ENCODE measurements at places on chromosomes 7 and 10.
A peak's percentile ranks its signal among the peaks of the same experiment; 100 is the strongest.

- DNase-seq: no peak
These were observed 86.0 kb downstream of the SPDYE5 start for GRCh38 chr7:75578081-75578480.

DNA sequence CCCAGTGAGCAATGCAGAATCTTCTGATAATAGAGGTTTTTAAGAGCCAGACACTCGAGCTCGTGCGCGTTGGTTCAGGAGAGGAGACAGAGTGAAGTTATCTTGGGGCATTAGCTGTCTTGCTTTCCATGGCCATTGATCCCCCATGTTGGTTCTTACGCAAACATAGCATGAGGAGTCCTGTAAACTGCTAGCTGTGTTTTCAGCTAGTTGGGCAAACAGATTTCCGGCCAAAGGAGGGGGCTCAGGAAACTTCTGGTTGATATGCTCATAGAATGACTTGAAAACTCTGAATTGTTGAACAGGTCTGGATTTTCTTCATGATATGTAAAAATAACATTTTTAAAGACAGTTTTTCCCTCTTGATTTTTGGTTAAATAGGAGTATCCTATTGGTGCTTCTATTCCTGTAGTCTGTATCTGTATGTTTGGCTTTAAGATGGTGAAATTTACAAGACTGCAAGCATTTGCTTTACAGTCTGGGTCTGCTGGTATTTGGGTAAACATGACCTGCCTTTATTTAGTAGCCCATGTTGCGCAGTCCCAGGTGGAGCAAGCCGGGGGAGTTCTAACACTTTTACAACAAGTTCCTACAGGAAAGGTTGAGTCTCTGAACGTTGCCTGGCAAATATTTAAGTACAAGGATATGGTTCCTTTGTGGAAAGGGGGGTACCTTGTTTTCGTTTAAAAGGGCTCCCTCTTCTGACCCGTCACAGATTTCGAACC, 218.4 kb upstream of the KCND2 start:
- no peak for DNase-seq

DNA sequence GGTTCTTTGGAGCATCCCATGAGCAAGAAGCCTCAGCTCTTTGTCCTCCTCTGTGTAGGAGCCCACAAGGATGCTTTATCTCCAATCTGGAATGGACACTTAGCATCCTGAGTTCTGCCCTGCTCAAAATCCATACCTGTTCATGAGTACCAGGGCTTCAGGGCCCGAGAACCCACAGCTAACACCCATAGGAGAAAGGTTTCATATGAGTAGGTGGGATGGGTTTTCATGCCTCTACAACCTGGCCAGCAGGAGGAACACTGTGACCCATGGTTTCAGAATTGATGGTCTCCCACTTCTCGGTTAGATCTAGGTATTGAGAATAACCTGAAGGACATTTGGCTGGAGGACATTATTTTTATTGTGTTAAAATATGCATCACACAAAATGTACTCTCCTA, 57.8 kb downstream of the TBXAS1 start:
- no peak for DNase-seq

DNA sequence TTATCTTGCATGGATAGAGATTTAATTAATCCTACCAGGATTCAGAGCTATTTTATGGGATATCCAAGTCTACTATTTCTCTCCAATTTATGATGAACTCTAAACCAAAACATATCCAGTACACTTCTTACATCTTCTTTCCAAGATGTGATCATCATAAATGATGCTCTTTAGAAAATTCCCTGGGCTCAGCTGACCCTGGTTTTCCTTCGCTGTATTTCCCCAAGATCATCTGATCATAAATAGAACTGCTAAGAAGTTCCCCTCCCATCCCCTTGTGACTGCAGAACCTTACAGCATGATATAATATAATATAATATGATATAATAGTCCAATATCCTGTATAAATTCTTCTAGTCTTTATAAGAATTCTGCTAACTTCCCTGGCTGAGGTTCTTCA, 114.6 kb upstream of the LYZL2 start:
- DNase-seq: no peak

GRCh38 chr10:3784510-3785250, at the start of gene KLF6:
TSS of gene KLF6 (minus strand) at chr10:3785209. CDS start at chr10:3785014, 195 bp downstream.
- peak; percentile 80 for DNase-seq

DNA sequence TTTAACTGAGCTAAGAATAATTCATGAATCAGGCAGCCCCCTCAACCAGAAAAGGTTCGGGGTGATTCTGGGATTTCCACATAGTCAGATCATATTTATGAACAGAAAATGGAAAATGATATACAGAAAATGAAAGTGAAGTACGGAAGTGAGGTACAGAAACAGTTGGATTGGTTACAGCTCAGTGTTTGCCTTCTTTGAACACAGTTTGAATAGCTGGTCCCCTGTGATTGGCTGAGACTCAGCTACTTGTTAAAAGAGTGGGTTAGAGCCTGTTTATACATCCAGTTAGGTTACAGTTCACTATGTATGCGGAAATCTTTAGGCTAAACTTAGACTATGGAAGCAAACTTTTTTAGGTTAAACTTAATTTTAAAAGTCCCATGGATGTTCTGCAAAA, 511.7 kb downstream of the PLXDC2 start:
- DNase-seq: no peak

- no peak for DNase-seq
These were observed 57.8 kb downstream of the NPTX2 start for GRCh38 chr7:98674881-98675280.

DNA sequence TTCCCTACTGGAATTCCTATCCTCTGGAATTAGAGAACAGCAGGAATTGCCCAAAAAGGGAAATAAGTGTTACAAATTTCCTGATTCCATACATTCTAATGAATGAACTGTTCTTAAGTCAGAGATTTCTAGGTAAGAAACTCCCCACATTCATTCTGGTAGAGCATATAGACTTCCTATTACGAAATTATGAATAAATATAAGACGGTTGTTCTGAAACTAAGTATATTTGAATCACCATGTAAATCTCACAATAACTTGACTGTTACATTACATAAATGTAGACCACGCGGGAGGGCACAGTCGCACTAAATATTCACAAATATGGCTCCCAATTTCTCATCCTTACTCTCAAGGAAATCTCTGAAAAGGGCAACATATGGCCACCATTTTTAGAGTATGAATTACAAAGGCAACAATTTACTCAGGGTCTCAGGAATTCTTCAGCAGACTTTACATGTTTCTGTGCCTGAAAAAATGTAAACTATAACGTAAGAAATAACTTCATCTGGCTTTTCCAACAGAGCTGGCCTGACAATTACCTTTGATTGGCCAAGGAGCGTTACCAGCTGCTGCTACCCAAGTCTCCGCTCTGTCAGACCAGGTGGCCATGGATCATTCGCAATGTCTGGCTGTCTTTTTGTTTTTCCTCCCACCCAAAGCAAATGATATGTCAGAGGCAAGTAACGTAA, 115.8 kb downstream of the MPP7 start:
- DNase-seq: no peak

- peak; percentile 73 for DNase-seq
These were observed 53.7 kb downstream of the SLC16A12 start for GRCh38 chr10:89481662-89482061.

GRCh38 chr7:142158736-142159496, 47.4 kb downstream of the MGAM2 start:
- DNase-seq: no peak

- no peak for DNase-seq
These were observed 90.7 kb downstream of the LRRC4 start for GRCh38 chr7:127940381-127941160.

DNA sequence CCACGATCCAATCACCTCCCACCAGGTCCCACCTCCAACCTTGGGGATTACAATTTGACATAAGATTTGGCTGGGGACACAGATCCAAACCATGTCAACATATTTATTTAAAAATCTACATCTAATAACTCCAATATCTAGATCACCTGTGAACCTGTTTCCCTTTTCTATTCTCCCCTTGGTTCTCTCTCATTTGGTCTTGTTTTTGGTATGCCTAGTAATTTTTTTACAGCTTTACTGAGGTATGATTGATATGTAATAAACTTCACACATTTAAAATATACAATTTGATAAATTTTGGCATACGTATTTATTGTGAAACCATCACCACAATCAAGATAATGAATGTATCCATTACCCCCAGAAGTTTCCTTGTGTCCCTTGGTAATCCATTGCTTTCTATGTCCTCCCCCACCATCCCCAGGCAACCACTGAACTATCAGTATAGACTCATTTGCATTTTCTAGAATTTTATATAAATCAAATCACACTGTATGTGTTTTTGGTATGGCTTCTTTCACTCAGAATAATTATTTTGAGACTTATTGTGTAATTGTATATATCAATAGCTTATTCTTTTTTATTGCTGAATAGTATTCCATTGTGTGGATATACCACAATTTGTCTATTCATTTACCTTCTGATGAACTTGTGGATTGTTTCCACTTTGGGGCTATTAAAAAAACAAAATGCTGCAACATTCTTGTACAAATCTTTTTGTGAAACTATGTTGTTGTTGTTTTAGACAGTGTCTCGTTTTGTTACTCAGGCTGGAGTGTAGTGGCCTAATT, 45.2 kb upstream of the NUB1 start:
- DNase-seq: no peak

GRCh38 chr7:111147708-111148533, 57.0 kb downstream of the LRRN3 start:
- DNase-seq: no peak

DNA sequence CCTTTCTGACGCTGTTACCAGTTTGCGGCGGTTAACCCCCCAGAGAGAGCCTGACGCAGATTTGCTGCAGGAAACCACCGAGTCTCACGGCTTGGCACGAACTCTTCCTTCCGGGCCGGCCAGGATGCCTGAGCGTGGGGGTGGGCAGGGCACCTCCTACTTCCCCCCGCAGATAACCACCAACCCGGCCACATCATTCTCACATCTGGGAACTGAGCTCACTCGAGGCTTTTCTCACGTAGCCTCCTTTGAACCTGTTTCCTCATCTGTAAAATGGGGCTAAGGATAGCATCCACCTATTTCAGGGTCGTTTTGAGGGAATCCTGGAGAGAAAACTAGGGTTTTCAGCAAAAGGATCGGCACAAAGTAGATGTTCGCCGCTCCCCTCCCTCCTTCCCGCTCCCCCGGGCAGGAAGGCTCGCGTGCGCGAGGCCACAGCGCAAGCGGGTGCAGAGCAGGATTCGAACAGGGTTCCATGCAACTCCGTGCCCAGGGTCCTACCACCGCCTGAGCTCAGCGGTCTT, 23.6 kb downstream of the DDIT4 start:
- DNase-seq: peak; percentile 96

GRCh38 chr10:95650232-95650631, 6.3 kb downstream of the ALDH18A1 start:
- DNase-seq: no peak

- DNase-seq: no peak
These were observed 244.9 kb downstream of the MAD1L1 start for GRCh38 chr7:1987591-1988532.

DNA sequence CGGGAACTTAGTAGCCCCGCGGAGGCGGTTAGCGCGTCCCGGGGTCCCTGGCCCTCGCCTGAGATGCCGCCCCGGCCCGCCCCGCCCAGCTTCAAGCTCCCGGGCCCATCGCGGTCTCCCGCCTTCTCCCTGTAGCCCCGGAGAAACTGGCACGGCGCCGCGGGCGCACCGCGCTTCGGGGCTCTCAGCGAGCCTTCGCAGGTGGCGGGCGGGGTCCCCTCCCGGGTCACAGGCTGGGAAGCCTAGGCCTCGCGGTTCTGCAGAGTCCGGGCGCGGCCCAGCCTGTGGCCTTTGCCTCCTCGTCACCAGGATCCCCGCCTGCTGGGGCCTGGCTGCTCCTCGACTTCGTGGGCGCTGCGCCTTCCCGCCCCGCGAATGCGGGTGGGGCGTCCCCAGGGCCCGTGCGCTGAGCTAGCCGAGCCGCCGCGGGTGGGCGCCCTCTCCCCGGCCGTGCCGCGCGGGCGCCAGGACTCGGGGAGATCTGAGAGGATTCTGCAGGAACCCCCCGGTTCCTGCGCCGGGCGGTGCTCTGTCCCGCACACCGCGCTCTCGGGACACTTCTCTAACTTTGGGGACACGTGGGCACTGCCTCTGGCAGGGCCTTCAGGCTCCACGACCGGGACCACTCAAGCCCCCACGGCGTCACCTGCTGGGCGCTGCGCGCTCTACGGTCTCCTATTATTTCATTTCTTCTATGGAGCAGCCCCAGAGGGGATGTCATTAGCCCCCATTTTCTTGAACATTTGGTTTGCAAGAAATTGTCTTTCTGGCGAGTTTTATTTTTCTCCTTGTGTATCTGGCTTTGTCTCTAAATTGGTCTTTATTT, 682 bp upstream of the RGS10 start:
- DNase-seq: peak; percentile 63
